ENCODE measurements at places on chromosomes 5 and 9.

- peak; percentile 12 for DNase-seq
Observed at GRCh38 chr9:86601697-86602096, 247.5 kb upstream of the TUT7 start.

- peak; percentile 34 for DNase-seq
Observed at GRCh38 chr5:76402251-76402885, 717 bp upstream of the IQGAP2 start.

DNA sequence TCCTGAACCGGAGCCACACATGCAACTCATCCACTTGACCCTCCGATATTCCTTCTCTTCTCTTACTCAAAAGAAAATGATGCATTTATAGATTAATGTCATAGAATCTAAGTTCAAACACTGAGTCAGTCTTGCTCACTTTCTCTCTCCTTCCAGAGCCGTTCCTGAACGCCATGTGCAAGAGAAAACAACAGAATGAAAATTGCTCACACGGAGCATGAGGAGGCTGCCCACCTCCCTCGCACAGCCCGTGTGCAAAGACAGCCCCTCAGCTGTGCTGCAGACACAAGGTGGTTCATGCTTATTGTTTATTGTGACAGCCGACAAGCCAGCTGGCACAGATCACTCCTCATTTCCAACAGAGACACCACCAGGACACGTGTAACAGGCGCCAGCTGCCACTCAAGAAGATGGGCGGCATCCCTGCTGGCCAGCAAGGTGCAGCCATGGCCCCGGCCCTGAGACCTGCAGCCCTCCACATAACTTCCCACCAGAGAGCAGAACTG is 290.8 kb downstream of the GLIS3 start:
- DNase-seq: no peak

GRCh38 chr9:34555936-34556525 is 33.2 kb upstream of the ENHO start:
- no peak for DNase-seq

GRCh38 chr9:79431019-79431679 is 140.6 kb upstream of the TLE4 start:
- DNase-seq: no peak

DNA sequence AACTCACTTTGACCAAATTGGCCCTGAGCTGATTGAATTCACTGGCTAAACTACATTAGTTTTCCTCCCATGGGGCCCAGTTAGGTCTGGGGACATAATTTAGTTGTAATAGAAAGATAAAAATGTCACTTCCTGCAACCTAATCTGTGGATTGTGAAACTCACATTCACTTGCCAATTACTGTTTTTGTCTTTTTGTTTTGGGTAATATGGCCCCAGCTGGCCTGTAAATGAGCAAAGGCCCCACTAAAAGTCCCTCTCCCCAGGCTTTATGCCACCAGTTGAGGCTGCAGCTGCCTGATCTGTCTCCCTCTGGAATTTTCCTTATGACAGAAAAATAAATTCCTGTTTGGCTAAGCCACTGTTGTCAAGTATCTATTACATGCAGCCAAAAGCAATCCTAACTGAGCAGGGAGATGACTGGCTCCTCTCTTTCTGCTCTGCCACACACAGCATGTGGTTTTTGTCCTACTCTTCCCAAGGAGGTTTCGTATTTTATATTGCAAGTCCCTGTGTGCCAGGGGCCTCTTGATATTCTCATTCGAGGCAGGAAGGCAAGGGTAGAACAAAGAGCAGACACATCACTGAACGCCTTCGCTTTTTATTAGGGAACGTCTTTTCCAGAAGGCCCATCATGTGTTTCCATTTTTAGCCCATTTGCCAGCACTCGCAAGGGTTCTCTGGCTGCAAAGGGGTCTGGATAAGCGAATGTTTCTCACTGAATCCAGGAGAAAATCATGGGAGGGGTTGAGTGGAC is 24.1 kb upstream of the SLC25A48 start:
- no peak for DNase-seq
